ENCODE measurements at places on chromosomes 12 and 14.

GRCh38 chr12:31231611-31232360 is 94.2 kb downstream of the SINHCAF start:
- no peak for DNase-seq

DNA sequence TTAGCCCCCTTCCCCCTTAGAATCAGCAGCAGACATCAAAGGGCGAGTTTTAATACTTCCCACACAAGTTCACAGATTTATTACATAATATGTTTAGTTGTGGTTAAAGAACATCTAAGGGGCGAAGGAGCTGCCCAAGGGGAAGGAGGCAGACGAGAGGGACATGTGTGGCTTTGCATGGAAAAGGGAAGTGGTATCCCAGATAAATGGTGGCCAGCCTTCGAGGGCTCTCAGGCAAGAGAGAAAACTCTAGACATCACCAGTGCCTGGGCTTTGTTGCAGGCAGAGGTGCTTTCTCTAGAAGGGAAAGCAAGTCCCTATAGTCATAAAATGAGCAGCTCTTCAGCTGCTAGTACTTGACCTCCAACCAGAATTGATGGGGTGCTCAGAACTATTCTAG is 121.2 kb downstream of the CACNA1C start:
- no peak for DNase-seq

- DNase-seq, result no peak
Observed at GRCh38 chr14:74348735-74349463, 628 bp downstream of the VRTN start.

DNA sequence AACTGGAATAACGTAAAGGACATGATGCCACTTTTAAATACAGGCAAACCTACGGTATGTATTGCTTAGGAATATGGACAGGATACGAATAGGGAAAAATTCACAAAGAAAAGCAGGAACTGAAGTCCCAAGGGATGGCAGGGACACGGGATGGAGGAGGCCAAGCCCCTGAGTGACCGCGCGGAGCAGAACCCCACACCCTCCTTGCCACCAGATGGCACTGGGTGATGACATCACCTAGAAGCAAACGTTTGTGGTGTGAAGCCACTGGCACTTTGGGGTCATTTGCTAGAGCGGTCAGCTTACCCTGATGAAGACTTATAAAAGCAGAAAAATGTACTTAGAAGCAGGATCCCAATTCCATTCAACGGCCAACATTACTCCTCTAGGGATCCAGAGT is 9.4 kb downstream of the DHX37 start:
- DNase-seq, result no peak

DNA sequence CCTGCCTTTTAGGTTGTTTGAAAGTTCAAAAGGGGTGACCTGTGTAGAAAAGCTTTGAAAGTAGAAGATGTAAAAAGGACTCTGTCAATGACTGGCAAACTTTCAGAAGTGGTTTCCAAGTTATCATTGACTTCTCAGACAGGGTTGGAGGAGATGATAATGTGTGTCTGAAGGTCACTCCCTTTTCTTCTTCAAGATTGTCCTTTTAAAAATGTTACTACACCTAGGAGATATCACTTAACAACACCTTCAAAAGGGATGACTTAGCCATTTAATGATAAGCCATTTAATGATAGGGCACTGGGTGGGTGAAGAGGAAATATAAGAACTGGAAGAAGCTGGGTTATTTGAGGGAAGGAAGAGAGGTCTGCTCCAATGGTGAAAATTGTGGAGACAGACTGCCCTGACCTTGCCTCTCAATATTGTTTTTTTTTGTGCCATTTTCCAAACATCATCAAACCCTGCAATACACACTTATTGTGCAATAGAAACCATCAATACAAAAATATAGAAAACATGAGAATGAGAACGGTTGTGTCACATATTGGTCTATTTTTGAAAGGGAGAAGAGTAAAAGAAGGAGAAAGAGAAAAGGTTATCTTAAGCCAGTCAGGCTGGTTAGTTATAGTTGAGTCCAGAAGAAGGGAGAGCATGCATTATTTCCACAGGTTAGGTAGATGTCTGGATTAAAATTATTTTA is 38.8 kb downstream of the BEST3 start:
- DNase-seq, result no peak

DNA sequence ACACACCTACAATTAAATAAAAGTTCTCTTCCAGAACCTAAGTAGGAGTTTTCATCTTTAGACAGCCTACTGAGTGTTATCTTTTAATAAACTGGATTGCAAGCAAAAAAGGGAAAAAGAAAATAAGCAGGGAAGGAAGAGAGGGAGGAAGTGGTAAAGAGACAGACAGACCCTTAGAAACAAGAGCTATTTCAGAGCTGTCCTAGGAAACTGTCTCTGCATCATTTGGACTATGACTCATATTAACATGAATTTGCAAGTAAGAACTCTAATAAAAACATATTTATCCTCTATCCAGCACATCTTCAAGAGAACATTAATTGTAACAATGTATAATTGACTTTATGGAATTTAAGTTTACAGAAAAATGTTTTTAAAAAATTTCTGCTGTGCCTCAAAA is 438.8 kb upstream of the USP15 start:
- DNase-seq, result no peak

DNA sequence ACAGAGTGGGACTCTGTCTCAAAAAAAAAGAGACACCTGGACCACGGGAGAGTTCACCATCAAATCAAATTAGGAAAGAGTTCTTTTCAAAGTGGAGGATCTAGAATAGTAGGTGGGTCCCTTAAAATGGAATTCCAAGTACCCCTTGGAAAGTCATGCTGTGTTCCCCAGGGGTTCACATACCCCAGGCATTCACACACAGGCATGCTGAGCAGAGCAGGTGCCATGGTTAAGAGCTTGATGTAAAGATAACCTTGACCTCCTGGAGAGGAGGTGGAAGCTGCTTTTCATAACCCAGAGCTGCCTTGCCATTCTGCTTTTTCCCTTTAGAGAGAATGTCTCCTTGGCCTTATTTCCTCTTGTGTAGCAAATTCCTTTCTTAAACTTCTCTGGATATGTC is 14.2 kb upstream of the SRSF5 start:
- DNase-seq, result no peak

- no peak for DNase-seq
Observed at GRCh38 chr12:51295651-51296050, 25.4 kb upstream of the SMAGP start.

Measured in cerebellar nuclear complex (tissue), 1 donor.